Muscle of arm (tissue), 14 donors: ENCODE measurements at places on chromosomes 6 and 20. TPM values are rescaled to one million over a fixed set of nuclear protein-coding genes. Genes with fewer than 3 reads are reported as not detected.

- no peak for DNase-seq
These were observed 179.8 kb downstream of the TASP1 start for GRCh38 chr20:13458860-13459451.

DNA sequence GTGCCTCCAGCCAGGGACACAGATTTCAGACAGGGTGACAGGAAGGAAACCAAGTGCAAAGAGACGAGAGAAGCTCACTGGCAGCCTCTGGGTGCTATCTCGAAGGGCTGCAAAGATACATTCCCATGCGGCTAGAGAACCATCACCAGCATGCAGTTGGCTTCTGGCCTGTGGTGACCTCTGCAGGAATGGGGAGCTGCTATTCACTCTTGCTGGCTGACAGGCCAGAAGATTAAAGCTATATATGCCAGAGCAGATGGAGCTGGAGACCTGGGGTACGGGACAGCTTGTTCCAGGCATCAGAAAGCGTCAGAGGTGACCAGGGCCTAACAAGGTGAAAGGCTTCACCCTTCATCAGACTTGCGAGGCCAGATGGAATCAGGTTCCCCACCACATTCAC is 20.0 kb downstream of the MAP1LC3A start:
- DNase-seq = no peak

GRCh38 chr20:53708129-53708968 is 114.7 kb upstream of the ZNF217 start:
- DNase-seq = no peak

GRCh38 chr20:10454151-10454750 is 19.1 kb downstream of the SLX4IP start:
- DNase-seq = no peak

- no peak for DNase-seq
These were observed 34.7 kb downstream of the FAM184A start for GRCh38 chr6:119043783-119044182.

GRCh38 chr6:142376800-142377496 is 75.1 kb downstream of the ADGRG6 start:
- DNase-seq = no peak

PRL gene
- polyA plus RNA-seq = 2.6 TPM

DNA sequence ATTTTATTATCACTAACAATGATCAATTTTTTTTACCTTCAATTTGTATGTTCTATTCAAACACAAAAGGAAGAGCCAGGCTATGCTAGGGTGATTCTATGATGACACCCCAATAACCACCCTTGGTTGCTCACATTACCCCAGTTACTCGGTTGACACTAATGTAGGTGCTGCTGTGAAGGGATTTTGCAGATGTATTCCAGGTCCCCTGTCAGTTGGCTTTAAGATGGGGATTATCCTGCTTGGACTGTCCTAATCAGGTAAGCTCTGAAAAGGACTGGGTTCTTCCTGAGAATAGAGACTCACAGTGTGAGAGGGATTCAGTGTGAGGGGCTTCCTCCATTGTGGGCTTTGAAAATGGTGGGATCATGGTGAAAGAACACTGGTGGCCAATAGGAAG is 11.9 kb downstream of the HLA-A start:
- DNase-seq = no peak

CRISP3 gene
- polyA plus RNA-seq = 0.09 TPM

DNA sequence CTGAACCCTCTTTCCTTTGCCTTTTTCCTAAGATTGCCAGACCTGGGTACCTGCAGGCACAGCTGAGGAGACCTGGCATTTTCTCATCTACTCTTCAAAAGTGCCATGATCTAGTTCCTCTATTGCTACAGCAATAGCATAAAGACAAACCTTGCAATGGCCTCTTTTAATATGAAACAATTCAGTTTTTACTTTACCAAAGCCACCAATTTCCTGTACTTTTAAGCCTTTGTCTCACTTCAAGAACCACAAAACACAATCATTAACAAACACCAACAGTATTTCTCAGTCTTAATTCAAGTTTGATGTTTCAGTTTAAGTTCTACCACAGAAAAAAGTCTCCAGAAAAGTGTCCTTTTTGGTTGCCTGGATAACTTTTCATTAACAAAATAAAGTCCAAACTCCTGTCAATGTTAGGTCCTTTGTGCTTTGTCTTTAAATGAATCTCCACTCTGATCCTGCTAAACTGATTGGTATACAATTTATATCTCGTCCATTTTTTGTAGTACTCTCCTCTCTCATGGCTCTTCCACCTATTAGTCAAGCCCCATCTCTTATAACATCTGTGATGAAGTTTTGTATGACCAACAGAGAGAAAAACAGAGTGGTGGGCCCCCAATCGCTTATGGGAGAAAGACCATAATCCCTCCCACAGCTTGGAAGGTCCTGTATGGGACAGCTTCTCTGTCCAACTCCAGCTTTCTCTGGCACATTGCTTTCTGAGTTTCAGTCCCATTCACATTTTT is 50.5 kb upstream of the THEMIS start:
- DNase-seq = no peak

DNA sequence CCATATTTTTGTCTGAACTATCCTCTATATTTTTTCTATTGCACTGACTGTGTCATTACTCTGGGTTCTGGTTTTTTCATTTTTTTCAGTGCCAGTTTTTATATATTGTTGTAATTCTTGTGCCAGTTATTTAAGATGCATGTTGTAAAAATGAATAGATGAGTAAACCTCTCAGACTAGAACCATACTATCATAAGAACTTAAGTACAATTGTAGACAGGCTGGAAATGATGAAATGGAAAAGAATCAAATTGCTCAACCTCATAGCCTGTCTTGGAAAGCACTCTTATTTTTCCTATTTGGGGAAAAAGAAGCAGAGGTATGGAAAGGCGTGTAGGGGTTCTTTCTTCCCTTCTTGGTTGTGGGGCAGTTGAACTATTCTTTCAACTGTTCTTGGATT is 30.2 kb downstream of the PANK2 start:
- no peak for DNase-seq

CGAS gene
- 5.3 TPM for polyA plus RNA-seq

DNA sequence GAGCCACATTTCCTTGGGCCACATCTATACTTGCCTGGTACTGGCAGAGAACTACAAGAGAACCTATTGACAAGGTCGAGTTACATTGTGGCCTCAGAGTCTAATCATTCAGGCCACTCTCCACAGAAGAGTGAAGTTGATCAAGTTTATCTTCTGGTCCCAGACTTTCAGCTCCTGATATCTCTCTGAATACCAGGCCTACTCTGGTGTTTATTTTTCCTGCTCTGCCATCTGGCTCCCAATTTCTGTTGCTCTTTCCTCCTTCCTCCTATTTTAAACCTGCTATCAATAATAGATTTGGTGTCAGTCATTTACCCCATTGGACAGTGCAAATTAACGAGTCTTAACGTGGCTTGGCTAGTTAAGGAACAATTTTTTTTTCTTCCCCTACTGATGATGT is 46.6 kb downstream of the SCGN start:
- no peak for DNase-seq

EEF1E1 gene
- 26.4 TPM for polyA plus RNA-seq

DNA sequence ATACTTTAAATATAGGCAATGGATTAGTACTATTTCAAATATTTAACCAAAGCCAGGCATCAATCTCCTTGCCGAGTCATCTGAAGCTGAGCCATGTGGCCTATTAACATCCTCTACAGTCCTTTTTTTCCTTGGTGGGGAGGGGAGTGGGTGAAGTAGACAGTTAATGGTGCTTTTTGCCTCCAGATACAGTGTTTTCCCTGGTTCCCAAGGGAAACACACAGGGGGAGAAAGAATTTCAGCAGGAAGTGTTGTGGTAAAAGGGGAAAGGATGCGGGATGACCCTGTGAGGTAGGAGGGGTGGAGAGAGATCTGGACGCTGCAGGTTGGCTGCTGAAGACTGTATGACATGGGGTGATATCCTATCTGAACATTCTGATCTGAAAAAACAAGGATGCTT is 9.6 kb downstream of the CLDN20 start:
- peak; percentile 11 for DNase-seq

GRCh38 chr20:55052459-55052858 is 577.1 kb downstream of the DOK5 start:
- no peak for DNase-seq
